ENCODE measurements at places on chromosomes 16 and 17.

DNA sequence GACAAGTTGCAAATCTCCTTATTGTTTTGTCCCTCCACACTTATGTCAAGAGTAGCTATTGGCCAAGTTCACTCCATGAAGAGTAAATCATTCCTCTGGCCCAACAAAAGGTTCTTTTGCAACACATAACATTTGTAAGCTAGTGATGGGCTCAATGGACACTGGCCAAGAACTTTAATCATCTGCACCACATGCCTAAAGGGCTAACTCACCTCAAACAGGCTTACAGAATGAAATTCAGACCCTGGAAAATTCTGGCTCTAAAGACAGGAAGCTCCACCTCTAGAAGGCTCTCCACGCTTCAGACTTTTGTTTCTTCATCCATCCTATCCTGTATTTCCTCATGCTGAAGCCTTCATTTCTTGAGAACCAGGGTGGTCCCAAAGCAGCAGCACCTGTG lies 10.9 kb upstream of the ANKFN1 start:
- no peak for DNase-seq

GRCh38 chr16:67939507-67940445 lies 3.1 kb upstream of the PSMB10 start:
- no peak for DNase-seq

DNA sequence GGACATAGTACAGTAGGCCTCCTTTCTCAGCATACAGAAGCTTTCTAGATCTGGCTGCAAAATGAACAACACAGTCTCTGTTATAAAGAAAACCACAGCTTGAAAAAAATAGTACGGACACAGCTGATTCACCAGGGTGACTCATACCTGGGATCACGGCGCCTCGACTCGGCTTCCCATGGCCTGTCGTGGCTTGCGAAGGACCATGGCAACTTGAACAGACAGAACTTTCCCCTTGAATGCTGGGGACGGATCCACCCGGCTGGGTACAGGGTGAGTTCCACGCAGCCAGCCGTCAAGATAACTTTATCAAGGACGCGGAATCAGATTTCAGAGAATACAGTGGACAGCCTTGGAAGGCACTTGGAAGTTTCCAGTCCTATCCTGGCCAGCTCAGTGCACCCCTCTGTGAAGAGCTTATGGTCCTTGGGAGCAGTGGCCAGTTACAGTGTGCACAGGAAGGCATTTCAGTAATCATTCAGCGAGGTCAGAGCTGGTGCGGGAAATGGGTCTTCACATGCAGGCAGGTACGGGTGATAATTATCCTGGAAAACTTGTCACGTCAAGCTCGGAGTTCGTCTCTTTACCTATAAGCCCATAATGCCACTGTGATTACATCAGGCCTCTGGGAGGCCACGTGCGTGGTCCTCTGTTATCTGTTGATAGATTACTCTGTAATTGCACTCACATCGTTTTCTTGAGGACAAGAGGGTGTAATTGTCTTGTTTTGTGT lies 57.9 kb upstream of the MAF start:
- DNase-seq = no peak

DNA sequence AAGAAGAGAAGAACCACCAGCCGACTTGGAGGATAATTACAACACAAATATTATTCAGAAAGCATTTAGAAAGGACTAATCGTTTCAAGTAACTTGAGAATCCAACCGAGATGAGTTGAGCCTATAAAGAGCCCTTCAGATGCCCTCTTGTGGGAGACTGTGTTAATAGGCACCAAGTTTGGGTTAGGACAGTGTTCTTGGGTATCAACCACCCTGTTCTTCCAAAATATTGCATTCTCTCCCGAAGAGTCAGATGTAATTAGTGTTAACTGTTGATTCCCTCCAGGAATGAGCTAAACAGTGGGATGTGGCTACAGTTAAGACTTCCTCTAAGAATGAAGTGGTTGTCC lies 87.8 kb upstream of the NOL11 start:
- peak; percentile 5 for DNase-seq

- no peak for DNase-seq
Measured at GRCh38 chr17:21360048-21360447, 16.1 kb upstream of the KCNJ12 start.

GRCh38 chr16:5634666-5635180 lies 537.1 kb upstream of the EEF2KMT start:
- DNase-seq = no peak

- DNase-seq = no peak
Measured at GRCh38 chr16:75351183-75351582, 82.1 kb downstream of the CFDP1 start.

- no peak for DNase-seq
Measured at GRCh38 chr16:89922477-89922883, 662 bp upstream of the TUBB3 start.
